ENCODE measurements at places on chromosomes 12 and 14. TPM values are rescaled to one million over a fixed set of nuclear protein-coding genes. Genes with fewer than 3 reads are reported as not detected.
A peak's percentile ranks its signal among the peaks of the same experiment; 100 is the strongest.

Gene SCAF11
- total RNA-seq, result 98.0 TPM

DNA sequence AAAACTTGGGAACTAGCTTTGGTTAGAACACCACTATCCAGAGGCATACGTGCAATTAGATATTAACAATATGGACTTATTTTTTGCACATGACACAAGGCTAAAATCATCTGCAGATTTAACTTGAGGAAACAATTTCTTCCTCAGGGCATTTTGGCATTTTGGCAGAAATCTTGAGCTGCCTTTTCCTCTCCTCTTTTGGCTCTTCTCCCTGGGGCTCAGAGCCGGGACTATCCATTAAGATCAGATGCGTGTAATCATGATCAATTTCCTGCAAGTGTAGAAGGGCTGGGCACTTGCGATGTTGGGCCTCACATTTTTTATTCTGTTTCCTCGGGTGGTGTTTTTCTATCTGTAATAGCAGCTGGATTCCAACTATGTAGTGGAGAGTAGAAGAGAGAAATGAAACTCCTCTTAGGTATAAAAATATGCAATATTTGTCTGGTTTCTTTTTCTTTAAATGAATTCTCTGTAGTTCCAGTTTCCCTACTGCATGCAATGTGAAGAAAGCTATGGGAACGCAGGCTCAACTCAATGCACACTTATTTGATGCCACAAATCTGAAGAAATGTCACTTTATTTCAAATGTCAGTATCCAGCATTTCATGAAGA is 1010.8 kb downstream of the FLRT2 start:
- H3K4me3 ChIP-seq, result no peak overlapping the region
- H3K4me1 ChIP-seq, result no peaks in the 10 kb centered on the region
- H3K36me3 ChIP-seq, result no peaks in the 10 kb centered on the region
- no peak overlapping the region for H3K27ac ChIP-seq

DNA sequence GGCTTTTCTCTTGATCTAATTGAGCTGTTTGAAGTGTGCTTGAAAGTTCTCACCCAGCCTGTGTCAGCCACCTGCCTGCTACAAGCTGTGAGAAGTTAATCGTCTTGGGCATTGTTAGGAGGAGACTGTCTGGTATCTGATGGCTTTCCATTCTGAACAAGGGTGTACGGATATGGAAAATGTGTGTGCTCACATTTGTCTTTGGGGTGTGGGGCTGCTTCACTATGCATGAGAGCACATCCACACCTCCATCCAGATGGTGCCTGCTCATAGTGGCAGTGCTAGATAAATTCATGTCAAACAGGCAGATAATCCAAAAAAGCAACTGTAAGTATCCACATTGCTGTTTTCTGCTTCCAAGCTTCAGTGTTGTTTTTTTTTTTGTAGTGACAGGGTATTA is 462.2 kb downstream of the DIO2 start:
- H3K4me3 ChIP-seq, result no peak overlapping the region
- no peaks in the 10 kb centered on the region for H3K36me3 ChIP-seq
- no peaks in the 10 kb centered on the region for H3K27me3 ChIP-seq
- no peak for DNase-seq

DNA sequence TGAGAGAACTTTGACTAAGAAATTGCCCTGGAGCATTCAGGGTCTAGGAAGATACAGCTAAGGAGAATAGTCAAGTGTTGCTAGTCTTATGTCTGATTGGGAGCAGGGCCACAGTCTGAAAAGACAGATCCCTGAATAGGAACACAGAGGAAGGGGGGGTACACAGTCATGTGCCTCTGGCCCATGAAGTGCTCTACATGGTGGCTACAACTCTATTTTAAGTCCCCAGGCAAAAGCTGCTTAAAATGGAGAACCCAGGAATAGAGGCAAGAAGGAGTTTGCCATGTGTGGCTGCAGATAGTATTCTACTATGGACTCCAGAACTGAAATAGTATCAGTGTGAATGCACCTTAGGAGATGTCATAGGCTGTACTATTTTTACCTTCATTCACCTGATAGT is 118.0 kb upstream of the NPAS3 start:
- DNase-seq, result no peak
- no peaks in the 10 kb centered on the region for H3K36me3 ChIP-seq
- H3K27me3 ChIP-seq, result no peaks in the 10 kb centered on the region
- H3K4me1 ChIP-seq, result peaks cover 11% of the 10 kb centered on the region
- H3K27ac ChIP-seq, result no peak overlapping the region

DNA sequence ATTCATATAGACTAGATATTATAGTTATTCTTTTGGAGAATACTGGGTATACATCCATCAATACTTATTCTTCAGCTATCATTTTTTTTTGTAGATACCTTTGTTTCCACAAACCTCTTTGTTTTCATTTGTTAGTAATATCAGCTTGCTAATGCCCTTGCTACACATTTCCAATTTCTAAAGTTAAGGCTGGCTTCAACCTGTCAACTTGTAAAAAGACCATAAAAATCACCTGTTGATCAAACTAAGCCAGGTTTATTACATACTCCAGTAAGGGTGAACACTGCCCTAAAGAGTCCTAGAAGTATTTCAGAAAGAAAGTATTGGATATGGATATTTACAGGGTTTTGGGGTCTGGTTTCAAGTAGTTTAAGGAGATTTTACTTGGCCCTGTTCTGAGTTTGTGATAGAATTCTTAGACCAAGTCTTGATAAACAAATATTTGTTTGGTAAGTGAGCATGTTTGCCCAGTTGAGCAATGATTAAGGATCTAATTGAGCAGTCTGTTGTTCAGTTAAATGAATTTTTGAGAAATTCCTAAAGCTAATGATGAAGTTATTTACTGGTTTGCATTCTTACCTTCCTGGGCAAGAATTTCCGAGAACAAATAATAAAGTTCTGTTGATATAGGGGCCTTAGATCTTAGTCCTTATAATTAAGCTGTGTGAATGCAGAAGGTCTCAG is 52.8 kb upstream of the LRTM2 start:
- H3K4me1 ChIP-seq, result no peaks in the 10 kb centered on the region
- no peak overlapping the region for H3K27ac ChIP-seq
- H3K4me3 ChIP-seq, result no peak overlapping the region
- H3K27me3 ChIP-seq, result no peaks in the 10 kb centered on the region

- H3K27me3 ChIP-seq, result no peaks in the 10 kb centered on the region
- H3K36me3 ChIP-seq, result no peaks in the 10 kb centered on the region
- no peak overlapping the region for H3K4me3 ChIP-seq
- peak overlapping the region; percentile 37 for H3K27ac ChIP-seq
- peaks cover 34% of the 10 kb centered on the region for H3K4me1 ChIP-seq
Measured at GRCh38 chr12:19778172-19778571, 338.9 kb downstream of the AEBP2 start.
